ENCODE measurements at places on chromosomes 2 and 18.

GRCh38 chr2:14910654-14911053 lies 278.1 kb downstream of the LRATD1 start:
- DNase-seq, result no peak

DNA sequence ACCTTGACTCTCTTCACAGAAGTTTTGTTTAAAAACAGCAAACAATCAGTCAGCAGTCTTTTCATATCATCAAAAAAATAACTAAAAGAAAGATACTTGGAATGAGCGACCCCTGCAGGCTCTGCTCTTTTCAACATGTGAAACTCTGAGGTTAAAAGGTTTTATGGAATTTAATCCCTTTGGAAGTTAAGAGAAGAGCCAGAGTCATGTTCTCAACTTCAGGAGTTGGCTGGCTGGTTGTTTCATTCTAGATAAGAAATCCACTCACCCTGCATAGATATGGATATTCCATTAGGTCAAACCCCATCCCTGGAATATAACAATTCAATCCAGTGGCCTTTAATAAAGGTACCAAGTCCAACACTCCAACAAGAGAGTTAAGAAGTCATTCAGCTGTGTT lies 115.6 kb upstream of the RMDN2 start:
- DNase-seq, result no peak

GRCh38 chr2:223071139-223071538 lies 19.1 kb downstream of the KCNE4 start:
- no peak for DNase-seq

GRCh38 chr2:38129987-38130386 lies 54.0 kb upstream of the CYP1B1 start:
- no peak for DNase-seq

DNA sequence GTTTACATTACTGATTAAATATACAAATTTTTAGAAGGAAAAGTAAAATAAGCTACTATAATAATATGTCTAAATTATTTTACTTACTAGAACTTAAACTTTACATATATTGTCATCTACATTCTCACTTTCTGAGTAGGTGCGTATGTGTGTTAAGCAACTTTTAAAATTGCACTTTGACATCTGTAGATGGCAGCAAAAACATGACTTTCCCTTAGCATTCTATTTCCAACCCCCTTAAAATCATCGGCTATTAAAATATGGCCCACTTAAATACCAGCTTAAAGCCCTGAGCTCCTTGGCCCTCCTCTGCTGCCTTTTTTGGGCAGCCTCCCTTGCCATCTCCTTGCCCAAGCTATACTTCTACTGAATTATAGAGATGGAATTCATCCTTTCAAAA lies 78.0 kb downstream of the UPP2 start:
- no peak for DNase-seq

- no peak for DNase-seq
Observed at GRCh38 chr2:36294316-36294721, 61.3 kb upstream of the CRIM1 start.

DNA sequence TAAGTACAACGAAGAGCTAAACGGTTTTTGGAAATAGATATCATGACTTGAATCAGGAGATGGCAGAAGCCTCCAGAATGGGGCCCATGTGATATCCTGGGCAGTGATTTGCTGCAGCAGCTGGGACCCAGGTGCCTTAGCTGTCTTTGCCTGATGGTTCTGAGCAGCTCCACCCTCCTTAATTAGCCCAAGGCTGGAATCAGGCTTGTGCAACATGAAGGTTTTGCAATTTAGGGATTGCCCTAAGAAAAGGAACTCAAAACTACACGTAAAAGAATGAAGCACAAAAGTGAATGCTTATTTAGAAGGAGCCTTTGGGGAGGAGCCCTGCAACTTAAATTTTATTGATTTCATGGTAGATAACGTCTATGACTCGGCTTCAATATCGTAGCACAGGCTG lies 17.3 kb upstream of the CNDP2 start:
- DNase-seq, result no peak

GRCh38 chr18:73151086-73151485 lies 283.3 kb upstream of the NETO1 start:
- no peak for DNase-seq

DNA sequence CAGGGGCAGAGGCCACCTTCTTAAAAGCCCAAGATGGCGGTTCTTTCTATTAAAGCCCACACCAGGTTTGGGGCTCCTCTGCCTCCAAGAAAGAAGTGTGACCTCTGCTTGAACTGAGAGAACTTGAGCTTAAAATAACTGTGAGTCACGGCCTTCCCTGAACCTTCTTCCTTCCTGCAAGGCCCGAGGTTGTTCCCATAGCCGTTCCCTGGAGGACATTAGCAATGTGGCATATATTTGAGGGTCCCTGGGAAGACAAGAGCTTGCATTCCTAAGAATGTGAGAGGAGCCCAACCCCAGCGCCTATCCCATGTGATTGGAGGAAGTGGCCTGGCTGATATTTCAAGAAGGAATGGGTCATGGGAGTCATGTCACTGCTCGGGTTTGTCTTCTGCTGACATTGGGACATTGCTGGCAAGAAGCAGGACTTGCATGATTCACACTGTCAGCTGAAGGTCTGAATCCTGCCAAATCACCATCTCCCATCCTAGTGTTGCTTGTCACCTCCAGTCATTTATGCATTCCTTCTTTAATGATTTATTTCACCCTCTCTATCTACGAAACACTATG lies 168.1 kb downstream of the TRIB2 start:
- DNase-seq, result no peak

DNA sequence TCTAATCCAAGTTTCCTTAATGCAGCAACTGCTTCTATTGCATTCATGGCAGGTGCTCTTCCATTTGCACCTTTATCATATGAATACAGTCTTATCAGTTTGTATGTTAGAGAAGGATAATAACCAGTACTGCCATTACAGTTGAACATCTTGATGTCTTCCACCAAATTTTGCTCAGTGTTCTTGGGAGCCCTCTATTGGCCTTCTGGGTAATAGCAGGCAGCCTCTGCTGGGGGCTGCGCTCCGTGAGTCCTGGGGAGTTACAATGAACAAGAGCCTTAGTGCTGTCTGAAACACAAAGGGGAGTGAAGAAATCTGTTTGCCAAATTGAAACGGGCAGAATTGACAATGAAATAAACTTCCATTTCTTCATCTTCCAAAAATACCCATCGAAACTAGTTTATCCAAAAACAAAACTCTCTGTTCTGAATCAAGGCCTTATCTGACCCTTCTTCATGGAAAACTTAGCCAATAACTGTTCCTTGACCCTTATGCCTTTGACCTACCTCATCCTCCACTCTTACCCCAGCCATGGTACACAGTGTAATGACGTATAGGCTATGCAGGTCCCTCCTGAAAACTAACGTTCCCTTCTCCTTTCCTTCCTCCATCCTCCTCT lies 79.9 kb downstream of the ALK start:
- peak; percentile 43 for DNase-seq

- no peak for DNase-seq
Observed at GRCh38 chr2:212195626-212196025, 343.0 kb downstream of the ERBB4 start.

DNA sequence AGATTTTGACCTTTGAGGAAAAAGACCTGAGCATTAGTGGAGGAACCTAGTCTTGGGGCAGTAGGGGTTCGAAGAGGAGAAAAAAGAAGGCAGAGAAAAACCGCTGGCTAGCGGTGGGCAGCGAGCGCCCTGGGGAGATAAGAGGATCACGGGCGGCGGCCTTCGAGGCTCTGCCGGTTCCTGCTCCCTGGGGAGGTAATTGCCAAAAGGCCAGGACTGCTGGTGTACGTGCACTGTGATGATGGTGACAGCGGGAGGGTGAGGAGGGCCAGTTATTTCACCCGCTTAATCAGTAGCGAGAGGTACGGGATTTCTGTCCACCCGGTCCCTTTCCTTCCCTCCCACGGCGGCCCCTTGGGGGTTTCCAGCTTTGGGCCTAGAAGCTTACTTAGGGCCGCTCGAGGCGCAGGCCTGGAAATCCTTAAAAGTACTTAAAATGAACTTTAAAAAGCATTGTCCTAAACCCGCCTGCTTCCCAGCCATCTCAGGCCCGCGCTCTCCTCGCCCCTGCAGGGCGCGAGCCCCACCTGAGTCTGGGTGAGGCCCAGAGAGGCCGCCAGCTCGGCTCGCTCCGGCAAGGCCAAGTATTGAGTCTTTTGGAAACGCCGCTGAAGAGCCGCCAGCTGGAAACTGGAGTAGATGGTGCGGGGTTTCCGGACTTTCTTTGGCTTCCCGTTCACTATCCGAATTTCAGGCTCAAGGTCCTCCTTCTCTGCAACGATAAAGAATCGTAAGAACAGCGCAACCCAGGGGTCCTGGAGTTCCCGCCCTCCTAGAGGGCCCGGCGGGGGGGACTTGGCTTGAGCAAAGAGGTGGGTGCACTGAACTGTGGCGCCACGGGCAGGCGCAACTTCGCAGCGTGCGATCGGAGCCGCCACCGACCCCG lies 1.5 kb downstream of the DLX2 start:
- DNase-seq, result no peak

DNA sequence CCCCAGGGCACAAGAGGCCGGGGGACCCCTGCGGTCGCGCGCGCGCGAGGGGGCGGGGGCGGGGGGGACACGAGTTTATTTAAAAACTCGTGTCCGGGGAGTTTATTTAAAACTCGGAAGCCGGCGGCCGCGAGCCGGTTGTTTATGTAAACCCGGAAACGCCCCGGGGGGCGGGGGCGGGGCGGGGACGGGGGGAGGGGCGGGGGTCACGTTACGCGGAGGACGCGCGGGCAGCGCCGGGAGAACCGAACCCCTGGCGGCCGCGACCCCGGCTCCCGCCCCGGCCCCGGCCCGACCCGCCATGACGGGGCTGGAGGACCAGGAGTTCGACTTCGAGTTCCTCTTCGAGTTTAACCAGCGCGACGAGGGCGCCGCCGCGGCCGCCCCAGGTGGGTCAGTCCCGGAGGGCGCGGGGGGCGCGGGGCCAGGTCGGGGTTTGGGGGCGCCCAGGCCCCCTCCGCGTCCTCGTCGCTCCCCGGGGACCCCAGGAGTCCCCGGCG lies 4.4 kb downstream of the NFATC1 start:
- DNase-seq, result no peak

GRCh38 chr2:148982282-148982681 lies 56.2 kb upstream of the LYPD6B start:
- no peak for DNase-seq

DNA sequence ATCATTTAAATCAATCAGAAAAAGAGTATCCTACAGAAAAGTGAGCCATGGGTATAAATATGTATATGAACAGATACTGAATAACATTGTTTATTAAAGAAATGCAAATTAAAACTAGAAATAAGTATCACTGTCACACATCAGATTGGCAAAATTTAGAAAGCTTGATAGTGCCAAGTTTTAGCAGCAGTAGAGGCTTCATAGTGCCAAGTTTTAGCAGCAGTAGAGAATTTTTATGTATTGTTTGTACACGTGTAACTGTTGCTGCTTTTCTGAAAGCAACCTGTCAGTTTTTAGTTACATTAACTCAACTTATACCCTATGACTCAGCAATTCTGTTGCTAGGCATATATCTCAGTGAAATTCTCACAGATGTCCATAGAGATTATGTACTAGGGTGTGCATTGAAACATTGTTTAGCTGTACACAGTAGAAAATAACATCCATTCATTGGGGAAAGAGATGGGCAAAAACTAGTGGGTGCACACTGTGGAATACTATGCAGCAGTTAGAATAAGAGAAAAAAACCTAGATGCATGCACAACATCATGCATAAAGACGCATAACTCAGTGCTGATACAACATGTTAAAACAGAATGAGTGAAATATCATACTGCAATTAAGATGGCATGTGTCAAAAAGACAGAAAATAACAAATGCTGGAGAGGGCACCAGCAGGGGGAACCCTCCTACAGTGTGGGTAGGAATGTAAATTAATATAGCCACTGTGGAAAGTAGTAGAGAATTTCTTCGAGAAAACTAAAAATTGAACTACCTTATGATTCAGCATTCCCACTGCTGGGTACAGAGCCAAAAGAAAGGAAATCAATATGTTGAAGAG lies 294.5 kb upstream of the NT5C1B start:
- DNase-seq, result no peak

DNA sequence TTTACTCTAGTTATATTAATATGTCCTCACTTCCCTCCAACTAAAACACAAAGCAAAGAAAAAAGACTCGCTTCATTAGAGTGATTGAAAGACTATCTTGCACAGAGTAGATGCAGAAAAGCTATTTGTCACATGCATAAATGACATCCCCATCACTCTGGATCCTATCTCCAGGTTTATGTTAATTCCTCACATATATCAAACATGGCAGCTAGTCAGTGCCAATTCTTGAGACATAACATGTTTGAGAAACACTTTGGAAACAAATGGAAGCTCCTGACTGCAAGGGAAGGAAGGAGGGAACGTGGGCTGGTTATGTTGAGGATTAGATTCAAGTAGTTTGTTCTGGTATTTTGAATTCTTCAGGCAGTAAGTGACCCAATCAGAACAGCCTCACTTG lies 89.8 kb upstream of the BCL2L11 start:
- DNase-seq, result no peak

GRCh38 chr2:129242269-129242668 lies 737.2 kb upstream of the RAB6C start:
- DNase-seq, result no peak

DNA sequence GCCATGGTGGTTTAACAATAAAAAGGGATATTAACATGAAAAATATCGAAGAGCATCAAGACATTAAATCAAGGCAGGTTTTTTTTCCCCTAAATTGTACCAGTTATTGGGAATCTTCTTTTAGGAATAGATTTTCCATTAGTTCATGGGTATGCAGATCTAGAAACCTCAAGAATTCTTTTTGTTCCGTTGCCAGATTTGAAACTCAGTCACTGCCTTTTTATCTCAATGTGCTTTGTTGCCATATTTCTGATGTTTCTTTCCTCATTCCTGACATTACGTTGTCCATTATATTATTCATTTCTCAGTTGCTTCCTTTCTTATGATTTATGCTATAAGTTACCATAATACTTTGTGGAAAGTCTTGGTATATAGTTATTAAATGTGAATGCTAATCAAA lies 162.2 kb downstream of the CD226 start:
- no peak for DNase-seq

DNA sequence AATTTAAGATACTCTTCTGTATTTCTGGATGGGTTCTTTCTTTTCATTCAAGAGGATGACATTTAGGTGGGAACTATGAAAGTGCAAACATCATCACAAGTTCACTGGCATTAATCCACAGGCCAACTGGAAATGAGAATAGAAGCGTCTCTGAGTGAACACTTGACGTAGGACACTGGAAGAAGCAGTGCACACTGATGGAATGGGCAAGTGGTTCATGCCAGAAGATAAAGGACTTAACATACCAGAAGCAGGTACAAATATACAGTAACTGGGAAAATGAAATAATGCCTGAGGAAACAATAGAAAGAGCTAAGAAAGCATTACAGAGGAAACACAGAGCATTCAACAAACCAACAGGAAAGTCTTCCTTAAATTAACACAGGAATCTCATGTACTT lies 120.9 kb upstream of the CCDC195 start:
- no peak for DNase-seq

GRCh38 chr2:238498691-238499295 lies 72.1 kb downstream of the ASB1 start:
- no peak for DNase-seq

Data from NCI-H187 treated with DMSO at 0.1 percent for 48 hours (cell line).